Activated CD4-positive, alpha-beta T cell treated with anti-CD3 and anti-CD28 coated beads, Interleukin-2, amount 50 U/mL, for 24 hours (primary cell): ENCODE measurements at places on chromosomes 4 and X.

GRCh38 chr4:187685247-187685646 lies 310.3 kb upstream of the ZFP42 start:
- DNase-seq: no peak

DNA sequence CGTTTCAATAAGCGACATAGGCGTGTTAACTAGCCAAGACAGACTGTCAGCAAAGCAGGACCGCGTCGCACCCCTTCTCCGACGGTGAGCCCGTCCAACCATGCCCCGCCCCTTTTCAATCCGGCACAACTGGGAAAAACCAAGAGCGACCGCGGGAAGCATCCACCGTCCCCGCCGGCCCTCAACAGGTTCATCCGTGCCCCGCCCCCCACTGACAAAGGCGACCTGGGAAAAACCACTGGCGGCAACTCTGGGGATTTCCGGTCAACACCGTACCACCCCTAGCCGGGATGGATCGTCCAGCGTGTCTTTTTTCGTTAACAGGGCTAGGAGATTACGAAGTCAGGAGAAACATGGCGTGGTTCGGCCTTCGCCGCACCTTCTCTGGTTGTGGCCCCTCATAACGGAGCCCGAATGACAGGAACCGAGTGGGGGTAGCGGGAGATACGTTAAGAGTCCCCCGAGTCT lies 377 bp downstream of the TIMM17B start:
- peak; percentile 54 for DNase-seq

GRCh38 chrX:46882266-46882665 lies 30.0 kb upstream of the JADE3 start:
- no peak for DNase-seq

DNA sequence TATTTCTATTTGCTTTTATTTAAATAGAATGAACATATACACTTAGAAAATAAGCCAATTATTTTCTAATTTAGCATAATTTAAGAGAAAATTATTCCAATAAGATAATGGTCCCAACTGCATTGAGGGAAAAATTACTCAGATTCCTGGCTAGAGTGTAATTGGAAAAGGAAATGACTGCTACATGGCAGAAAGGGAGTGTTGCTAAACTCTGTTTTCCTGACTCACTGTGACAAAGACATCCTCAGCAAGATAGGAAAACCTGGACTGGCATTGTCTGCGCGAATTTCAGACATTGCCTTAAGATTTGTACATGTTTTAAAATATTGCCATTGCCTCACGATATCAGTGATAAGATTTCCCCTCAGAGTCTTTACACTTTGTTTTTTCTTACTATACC lies 8.2 kb downstream of the TNIP3 start:
- DNase-seq: no peak

DNA sequence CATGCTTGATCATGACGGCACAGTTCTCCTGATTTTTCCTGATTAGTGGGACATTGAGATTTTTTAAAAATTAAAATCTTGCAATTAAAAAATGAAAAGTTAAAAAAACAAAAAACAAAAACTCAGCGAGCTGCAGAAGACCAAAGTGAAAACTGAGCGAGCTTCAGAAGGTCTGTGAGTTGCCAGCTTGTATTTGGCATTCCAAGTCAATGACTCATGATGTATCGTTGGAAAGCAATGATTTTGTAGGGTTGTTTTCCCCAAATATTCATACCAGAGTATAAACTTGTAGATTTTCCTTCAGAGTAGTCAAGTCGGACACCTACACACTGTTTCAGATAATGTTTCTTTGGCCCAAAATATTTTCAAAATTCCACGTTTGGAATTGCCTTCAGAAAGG lies 76.9 kb downstream of the LRRC66 start:
- no peak for DNase-seq

DNA sequence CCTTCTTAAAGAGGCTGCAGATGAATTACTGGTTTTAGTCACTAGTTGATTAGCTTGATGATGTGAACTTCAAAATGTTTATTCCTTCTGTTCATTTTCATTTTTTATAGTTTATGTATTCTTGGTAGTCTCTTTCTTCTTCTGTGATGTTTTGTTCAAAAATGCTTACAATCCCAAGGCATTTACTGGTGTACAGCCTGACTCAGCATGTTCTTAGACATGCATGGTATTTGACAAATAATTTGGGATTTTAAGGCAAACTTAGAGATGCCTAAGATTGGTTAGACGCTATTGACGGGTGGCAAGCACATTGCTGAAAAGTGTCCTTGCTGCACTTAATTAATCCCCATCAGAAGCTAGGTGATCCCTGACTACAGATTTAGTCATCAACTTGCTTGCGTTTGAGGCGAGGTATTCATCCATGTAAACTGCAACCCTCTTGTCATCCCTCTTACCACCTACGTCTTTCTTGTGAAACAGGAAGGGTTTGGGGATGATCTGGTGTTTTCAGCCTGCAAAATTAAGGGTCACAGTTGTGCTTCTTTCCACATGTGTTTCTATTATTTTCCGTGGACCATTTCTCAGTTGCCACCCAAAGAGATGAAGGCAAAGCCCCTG lies 331.8 kb downstream of the DKK2 start:
- DNase-seq: no peak

DNA sequence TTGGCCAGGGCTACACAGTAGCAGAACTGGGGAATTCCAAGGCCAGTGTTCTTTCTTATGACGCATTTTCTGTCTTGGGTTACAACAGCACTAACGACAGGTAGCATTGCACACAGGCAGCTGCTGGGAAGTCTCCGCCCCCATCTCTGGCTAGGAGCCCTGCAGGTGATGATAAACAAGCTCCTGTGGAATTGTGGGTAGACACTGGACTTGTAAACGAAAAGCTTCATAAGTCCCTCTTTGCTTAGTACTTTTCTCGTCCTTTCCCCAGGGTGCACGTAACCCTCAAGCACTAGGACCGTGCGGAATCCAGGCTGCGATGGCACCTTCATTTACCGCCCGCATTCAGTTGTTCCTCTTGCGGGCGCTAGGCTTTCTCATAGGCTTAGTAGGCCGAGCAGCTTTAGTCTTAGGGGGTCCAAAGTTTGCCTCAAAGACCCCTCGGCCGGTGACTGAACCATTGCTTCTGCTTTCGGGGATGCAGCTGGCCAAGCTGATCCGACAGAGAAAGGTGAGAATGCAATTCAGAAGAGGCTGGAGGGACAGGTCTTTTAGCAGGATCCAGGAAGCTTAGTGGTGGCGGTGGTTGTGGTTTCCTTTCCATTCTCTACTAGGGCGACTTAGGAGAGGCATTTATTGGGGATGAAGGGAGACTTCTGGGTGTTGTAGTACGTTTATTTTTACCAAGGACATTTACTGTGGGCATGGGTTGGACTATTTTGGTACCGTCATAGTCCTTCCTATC lies at the start of gene FAAH2:
FAAH2 (plus strand) TSS at position 200 of the 745 bp plus-strand sequence; CDS start at position 320, 120 bp downstream.
- no peak for DNase-seq

DNA sequence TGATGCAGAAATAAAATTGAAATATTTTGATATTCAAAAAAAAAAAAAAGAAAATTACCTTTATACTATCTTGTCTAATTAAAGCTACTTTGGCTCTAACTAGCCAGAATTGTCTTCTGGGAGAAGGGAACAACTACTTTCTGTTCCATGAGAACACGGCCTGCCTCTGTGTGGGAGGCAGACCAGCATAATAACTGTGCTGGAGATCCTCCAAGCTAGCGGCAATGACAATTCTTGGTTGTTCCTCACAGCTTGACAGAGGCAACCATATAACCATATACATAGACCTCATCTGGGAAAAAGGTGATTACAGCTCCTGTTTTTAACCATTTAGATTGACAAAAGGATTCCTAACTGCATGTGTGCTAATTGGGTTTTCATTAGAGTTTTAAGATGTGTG lies 95.7 kb downstream of the RBMX2 start:
- DNase-seq: no peak

DNA sequence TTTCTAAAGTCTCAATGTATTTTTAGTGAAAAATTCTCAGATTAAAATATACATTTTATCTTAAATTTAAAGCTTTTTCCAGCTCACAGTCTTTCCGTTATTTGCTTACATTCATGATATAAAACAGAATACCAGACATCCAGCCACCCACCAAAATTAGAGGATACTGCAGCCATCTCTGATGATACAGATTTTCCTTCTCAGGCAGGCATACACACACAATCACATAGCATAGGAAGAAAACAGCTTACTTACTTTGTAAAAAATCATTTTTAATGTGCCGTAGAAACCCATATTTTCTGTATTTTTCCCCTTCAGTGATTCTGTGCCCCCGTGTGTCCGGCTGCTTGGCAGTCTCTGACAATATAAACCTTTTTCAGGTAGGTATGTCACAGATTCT lies 183.7 kb downstream of the FBXW7 start:
- no peak for DNase-seq

GRCh38 chr4:172308078-172308477 lies 494.9 kb downstream of the GALNTL6 start:
- no peak for DNase-seq

DNA sequence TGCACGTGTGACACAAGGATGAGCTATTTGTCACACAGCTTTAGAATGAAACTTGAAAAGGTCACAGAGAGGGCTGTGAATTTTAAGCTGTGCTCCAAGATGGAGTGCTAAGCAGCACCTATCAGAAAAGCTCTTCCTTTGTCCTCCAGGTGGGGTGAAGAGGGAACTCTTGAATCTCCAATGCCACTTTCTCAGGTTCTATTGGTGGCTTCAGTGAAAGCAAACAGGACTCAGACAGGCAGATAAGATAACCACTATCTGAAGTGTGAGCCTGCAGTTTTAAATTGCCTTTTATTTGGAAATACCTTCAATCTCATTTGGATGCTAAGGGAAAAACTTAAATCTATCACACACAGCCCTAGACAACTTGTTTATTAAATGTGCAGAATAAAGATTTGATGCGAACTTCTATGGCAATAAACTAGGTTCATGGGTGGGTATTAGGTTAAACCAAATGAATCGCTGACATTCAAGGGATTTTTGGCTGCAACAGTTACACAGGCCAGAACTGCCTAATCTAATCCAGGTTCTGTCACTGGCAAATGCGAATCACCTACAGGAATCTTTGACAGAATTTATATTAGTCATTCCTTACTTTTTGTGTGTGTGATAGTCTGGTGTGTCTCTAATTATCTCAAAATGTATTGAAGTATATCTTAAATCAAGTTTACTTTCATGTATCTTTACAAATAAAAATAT lies 13.6 kb upstream of the PDGFRA start:
- DNase-seq: no peak

DNA sequence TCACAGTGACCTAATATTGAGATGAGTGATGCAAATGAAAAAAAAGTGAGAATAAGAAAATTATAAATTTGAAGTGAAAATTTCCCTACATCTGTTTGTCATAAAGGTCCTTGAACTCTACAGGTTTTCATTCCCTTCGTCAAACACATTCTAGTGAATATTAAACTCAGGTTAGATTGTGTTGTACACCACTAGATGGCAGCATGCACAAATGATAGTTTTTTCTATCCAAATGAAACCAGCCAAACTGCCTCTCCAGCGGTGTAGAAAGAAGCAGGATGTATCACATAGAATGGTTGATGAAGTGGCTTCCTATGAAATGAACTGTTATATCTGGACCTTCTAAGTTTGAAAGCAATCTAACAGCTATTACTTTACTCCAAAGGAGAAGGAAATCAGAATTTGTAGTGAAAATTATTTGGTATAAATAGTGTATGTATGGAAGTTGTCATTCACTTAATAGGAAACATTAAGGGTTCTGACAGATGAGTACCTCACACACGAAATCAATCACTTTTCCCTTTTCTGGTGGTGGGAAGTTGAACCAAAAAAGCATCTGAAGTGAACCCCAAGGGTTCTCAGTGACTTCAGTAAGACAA lies 382.7 kb downstream of the UNC5C start:
- no peak for DNase-seq

GRCh38 chr4:177512646-177513045 lies 70.4 kb upstream of the AGA start:
- DNase-seq: no peak

DNA sequence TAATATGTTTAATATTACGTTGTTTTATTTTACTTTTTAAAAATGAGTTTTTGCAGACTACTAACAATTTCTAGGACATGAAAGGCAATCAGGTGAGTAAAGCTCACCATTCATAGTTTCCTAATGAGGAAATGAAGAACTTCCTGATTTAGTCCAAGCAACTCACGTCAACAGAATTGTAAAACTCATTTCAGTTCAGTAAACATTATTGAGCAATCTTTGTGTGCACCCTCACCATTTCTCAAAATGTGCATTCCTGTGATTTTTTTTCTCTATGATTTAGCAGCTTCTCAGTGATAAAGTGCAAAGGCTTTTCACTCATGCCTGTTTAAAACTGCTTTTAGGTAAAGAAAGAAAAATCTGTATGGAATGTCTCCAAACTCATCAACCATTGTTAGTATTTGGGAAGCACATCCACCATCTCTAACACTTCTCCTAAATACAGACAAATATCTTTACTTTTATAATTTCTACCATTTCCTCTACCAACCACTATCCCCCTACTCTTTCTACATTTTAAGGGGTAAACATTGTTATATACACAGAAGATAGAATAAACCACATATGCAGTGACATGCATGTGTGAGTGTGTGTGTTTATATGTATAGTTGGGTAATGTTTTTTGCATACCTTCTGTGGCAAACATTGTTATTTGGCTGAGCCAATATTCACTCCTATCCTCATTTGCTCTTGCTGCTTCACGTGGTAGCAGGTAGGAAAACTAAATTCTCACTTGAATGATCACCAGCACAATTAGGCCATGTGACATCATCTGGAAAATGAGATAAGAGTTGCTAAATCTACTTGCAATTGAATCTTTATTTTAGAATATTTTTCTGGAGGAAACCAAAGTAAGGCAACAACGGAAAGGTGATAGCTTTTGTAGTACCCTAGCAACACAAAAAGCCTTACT lies 54.7 kb upstream of the PRDM8 start:
- no peak for DNase-seq

GRCh38 chr4:21655031-21655430 lies 293.5 kb downstream of the KCNIP4 start:
- no peak for DNase-seq

DNA sequence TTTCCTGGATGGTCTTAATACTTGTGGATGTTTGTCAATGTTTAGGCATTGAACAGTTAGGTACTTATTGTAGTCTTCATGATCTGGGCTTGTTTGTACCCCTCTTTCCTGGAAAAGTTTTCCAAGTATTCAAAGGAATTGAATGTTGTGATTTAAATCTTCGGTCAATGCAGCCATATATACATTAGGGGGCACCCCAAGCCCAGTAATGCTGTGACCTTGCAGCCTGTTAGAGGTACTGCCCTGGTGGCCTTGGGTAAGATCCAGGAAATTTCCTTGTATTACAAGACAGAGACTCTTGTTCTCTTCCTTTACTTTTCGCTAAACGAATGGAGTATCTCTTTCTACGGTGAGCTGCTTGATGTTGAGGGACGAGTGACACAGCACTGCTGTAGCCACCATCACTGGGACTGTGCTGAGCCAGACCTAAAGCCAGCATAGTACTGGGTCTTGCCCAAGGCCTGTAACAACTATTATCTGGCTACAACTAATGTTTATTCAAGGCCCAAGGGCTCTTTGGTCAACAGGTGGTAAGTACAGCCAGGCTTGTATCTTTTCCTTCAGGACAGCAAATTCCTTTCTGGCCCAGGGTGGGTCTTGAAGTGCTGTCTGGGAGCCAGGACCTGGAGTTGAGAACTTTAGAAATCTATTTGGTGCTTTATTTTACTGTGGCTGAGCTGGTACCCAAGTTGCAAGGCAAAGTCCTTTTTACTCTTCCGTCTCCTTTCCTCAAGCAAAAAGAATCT lies 118.3 kb upstream of the ATOH1 start:
- no peak for DNase-seq

- no peak for DNase-seq
Measured at GRCh38 chrX:119481323-119481801, 13.1 kb downstream of the SLC25A5 start.
